ENCODE measurements at places on chromosomes 5 and 9.

DNA sequence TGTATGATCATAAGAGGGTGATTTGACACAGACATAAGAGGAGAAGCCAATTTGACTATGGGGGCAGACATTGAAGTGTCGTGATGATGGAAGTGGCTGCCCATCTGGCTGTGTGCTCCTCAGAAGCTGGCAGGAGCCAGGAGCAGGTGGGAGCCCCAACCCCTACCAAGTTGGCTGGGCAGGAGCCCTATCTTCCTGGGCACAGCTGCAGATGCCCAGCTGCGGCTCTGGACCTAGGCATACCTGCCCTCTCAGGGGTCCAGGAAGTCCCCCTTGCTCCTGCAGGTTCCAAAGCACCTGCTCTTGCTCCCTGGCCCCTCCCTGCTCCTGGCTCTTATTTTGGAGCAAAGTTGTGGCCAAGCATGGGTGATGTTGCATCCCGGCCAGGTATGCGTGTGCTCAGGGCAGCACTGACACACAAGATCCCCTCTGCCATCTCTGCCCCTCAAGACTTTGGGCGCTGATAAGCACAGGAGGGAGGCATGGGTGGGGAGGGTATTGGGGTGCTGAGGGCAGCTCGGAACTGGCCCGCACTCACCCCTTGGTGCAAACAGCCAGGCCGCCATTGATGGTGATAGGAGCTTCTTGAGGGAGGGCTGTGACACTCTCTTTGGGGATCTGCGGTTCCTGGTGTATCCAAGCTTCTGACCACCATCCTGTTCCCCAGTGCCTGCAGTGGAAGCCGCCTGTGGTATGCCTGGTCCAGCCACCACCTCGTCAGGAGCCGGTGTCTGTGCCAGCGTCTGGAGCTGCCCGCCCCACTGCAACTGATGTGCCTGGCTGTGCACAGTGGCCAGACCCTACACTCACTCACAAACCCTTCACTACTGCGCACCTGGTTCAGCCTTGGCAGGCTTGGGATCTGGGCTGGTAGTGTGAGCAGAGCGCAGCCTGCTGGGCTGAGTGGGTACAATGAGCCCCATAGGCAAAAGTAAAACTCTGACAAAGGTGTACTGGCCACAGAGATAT, 230.9 kb downstream of the CDH9 start:
- DNase-seq, result no peak

DNA sequence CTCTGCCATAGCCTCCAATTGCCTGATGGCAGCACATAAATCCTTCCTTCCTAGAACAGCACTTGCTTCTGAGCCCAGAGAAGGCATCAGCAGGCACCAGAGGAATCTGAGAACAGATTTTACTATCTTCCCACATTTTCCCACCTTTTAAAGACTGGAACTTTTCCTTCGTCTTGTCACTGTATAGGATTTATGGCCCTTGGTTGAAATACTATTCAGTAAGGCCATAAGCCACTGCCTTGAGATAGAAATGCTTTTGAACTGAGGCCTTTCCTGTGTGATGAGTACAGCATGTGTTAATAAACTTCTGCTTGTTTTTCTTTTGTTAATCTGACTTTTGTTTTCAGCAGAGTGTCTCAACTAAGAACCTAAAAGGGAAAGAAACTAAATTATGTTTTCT, 84.3 kb downstream of the MRPS27 start:
- no peak for DNase-seq

GRCh38 chr5:65809817-65810531, 88.0 kb downstream of the NLN start:
- no peak for DNase-seq

GRCh38 chr5:142193114-142193428, 84.5 kb downstream of the NDFIP1 start:
- no peak for DNase-seq

DNA sequence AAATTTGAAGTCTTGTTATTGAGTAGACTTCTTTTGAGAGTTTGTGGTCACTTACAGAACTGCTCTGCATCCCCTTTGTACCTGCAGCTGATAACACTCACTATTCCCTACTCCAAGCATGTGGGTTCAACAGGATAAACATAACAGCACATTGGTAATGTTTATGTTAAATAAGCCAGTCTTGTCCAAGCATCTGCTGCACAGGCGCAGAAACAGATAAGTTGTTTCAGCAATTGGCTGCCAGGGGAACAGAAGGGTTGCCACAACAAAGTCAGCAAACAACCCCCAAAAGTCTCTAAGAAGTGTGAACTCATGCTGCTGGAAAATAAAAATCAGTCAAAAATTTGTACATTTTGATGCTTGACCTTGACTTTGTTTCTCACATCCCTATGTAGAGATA, 174.6 kb downstream of the GDNF start:
- no peak for DNase-seq

DNA sequence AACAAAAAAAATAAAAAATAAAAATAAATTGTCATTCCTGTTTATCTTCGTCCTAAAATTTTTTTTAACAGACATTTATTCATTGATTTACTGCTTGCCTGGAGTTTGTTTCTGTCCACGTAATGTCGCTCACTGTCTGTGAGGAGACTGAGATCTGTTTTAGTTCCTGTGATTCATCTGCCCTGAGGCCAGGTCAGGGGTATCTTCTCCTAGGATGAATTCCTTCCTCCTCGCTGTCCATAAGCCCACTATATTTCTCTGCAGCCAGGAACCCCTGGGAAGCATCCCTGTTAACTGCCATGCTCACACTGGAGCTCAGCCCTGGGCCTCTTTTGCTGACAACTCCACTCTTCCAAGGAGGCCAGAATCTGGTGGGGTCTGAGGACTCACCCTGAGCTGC, 682.0 kb downstream of the MTRR start:
- no peak for DNase-seq

DNA sequence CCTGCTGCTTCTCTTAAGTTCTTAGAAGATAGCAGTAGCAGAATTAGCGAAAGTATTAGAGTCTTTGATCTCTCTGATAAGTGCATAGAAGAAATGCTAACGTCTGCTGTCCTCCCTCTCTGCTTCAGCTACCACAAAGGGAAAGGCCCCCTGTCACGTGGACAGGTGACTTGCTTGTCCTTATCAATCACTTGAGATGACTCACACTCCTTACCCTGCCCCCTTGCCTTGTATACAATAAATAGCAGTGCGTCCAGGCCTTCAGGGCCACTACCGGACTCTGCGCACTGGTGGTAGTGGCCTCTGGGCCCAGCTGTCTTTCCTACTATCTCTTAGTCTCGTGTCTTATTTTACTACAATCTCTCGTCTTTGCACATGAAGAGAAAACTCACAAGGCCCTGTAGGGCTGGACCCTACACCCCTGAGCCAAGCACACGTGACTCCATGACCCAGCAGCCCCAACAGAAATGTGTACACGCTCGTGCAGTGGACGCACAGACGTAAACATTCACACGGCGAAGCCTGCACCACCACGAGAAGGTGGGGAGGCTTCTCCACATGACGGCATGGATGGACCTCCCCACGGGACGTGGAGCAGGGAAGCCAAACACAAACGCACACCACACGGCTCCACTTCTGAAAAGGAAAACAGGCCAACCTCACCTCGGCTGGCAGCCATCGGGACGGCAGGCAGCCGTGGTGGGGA, 38.3 kb downstream of the PNPLA7 start:
- DNase-seq, result no peak

GRCh38 chr5:66967102-66967501, 229.5 kb downstream of the CD180 start:
- no peak for DNase-seq

DNA sequence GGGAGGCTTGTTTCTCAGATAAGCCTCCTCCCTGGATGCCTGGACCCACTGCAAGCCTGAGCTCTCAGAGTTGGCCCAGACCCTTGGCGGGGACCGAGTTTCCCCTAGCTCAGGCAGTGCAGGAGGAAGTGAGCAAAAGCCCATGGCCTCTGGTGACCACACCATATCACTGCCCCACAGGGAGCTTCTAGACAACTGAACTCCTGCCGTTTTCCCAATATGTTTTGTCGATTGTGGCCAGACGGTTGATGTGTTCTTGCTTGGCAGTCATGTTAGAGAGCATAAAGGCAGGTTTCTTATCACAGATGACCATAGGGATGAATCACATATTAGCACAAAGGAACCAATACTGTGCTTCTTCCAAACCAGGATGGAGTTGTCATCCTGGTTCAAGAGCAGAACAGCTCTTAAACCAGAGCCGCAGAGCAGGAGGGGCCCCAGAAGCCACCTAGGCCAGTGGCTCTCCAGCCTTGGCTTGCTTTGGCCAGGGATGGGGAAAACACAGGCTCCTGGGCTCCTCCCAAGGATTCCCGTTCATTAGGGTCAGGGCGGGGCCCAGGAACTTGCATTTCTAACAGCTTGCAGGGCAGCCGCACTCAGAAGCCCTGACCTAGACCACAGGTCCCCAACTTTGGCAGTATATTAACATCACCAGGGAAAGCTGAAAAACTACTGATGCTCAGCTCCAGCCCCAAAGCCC, 113.1 kb upstream of the TBC1D2 start:
- no peak for DNase-seq

- no peak for DNase-seq
These were observed 47.6 kb downstream of the ACO1 start for GRCh38 chr9:32431940-32432555.

GRCh38 chr5:56142614-56143372, 90.3 kb downstream of the ANKRD55 start:
- DNase-seq, result no peak

DNA sequence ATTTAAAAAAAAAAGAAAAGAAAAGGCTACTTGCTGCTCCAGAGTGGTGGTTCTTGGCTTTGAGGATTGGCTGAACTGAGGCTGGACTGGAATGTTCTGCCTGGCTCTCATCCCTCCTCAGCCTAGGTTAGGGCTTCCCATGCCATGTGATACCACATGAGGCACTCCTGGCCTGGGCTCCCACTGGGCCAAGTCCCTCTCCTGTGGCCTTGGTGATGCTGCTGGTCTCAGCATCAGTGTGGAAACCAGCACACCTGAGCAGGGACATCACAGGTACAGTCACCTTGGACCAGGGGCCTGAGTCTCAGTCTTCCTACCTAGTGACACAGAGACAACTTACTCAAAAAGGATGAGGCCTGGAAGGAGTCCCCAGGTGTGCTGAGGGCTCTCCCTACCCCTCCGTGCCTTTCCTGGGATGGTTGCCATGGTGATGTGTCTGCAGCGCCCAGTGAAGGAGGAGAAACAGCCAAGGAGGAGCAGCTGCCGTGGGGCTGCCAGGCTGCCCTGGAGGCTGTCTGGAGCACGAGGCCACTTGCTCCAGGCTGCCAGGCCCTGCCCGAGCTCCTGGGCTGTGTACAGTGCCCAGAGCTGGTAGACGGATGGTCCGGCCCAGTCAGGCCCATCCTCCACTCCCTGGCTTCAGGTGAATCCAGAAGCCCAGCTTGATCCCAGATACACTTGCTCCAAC, 71.0 kb downstream of the WNK2 start:
- no peak for DNase-seq

DNA sequence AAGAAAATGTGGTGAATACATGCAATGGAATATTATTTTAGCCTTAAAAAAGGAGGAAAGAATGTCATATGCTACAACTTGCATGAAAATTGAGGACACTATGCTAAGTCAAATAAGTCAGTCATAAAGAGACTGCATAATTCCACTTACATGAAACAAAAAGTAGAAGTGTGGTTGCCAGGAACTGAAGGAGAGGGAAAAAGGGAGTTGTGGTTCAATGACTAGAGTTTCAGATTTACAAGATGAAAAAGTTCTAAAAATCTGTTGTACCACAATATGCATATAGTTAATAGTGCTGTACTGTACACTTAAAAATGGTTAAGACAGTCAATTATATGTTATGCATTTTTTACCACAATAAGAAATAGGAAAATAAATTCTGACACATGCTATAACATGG, 95.4 kb downstream of the SLC44A1 start:
- no peak for DNase-seq

DNA sequence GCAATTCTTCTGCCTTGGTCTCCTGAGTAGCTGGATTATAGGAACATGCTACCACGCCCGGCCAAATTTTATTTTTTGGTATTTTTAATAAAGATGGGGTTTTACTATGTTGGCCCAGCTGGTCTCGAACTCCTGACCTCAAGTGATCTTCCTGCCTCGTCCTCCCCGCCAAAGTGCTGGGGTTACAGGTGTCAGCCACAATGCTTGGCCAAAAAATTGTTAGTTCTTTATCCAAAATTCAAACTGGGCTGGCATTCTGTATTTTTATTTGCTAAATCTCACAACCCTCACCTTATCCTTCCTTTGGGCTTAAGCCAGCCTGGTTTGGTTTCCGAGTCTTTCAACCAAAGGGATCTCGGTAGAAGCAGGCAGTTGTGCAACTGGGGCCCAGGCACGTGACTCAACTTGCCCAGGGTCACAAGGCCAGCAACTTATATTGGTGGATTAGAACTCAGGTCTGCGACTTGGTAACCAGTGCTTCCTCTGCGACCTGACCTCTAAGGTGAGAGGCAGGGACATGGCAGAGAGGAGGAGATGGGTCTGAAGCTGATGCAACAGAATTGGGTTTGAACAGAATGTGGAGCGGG, 26.5 kb upstream of the BOD1 start:
- no peak for DNase-seq

DNA sequence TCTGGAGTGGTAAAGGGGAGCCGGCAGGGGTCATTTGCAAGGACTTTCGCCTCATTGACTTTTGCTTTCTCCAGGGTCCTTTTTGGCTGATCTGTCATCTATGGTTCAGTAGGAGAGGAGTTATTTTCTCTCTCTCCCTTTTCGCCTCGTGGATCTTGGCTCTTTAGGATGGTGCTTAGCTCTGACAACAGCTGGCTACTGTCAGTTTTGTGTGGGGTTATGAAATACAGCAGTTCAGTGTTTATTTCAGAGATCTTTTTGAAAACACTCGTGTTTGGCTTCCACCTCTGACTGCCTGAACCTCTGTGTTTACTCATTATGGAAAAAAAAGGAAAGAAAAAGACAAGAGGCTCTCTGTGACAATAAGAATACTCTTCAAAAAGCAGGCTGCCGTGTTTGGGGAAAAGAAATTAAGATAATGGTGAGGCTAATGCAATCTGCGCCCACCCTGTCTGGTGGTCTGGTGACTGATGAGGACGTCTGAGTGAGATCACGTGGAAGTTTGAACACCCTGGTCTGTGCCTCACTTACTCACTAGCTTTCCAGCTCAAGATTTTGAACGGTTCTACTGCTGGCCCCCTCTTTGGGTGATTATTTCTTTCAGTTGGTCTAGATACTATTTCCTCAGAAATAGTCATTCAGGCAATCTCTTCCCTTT, 567.7 kb downstream of the CAAP1 start:
- DNase-seq, result no peak
